Breast epithelium (tissue), 4 donors: ENCODE measurements at places on chromosomes 5 and 9. TPM values are rescaled to one million over a fixed set of nuclear protein-coding genes. Genes with fewer than 3 reads are reported as not detected.

Gene PCDHA8
- total RNA-seq: 0.88 TPM

GRCh38 chr9:89037346-89037745, 46.1 kb downstream of the S1PR3 start:
- DNase-seq: no peak

DNA sequence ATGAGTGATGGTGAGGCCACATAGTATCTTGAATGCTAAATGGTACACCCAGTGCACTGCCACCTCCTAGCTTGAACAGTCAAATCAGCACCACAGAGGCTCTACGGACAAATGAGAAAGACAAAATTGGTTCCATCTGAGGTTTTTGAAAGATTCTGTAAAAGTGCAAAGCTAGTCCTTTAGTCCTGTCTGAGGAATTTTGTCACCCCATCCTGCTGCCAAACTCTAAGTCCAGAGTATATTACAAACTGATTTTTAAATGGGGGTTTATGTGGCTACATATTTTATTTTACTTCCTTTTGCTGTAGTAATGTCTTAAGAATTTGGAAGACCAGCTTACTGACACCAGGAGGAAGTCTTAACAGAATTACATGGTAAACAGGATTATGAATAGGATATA, 7.7 kb downstream of the FREM1 start:
- no peak for DNase-seq

DNA sequence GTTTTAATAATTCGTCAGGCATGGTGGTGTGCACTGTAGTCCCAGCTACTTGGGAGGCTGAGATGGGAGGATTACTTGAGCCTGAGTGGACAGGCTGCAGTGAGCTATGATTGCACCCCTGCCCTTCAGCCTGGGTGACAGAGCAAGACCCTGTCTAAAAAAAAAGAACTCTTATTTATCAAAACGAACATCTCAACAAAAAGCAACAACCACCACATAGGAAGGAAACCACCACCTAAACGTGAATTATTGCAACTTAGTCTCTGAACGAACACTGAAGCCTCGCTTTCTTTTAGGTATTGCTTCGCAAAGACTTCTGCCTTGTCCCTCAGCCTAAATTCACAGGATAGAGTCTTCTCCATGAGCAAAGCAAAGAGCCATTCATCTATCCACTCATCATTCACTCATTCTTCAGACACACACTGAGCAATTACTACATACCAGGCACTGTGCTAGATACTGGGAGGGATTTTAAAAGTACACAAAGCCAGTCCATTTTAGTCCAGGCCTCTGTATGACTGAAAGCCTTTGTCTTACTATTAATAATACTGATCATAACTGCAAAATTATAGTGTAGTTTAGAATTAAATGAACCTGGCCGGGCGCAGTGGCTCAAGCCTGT, 57.4 kb downstream of the THBS4 start:
- no peak for DNase-seq

GRCh38 chr9:101585740-101586139, 9.0 kb downstream of the PPP3R2 start:
- no peak for DNase-seq

DNA sequence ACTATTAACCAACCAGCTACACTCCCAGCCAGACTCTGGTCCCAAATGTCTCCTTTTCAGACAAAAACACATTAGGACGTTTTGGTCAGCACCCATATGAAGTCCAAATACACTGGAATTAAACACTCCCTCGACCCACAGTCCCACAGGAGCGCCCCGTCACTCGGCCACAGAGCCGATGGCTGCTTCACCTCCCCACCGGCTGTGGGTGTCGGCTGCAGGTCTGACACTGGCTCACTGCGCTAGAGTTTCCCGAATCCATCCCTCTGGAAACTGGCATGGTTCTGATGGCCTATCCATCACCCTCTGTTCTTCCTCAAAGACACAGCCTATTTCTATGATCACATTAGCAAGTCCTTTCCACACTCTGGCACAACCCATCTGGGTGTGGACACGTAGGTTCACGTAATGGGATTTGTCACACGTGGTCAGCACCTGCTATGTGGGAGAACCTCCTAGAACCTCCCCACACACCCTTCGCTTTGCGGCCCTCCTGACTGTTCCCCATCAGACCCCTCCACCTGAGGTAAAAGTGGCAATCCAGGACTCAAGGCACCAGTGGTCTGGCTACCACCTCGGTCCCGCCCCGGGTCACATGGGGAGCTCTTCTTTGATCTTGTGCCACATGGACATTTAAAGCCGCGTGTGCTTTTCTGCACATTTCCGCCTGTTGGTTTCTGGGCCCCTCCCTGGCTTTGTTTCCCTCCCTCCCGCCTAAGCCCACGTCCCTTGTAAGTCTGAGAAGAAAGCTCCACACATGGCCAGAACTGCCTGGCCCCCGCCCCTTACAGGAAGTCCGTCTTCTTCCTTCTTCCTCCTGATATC, 131.1 kb upstream of the PHYKPL start:
- no peak for DNase-seq

DNA sequence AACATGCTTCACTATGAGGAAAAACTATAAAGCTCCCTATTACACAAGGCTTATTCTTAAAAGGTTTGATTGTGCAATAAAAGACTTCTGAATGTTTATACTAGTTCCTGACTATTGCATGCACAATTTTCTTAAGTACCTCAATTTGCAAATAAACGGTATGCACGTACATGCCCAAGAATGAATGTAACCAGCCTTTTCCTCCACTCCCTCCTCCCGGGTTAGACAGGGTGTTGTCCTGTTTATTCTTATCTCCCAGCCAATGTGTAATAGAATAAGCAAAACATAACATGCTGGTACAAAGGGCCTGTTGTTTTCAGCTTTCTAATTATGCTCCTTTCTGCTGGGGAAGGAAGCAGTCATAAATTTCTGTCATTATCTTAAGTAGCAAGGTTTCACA, 79.1 kb downstream of the AOPEP start:
- no peak for DNase-seq
